ENCODE measurements at places on chromosomes 5 and 9. TPM values are rescaled to one million over a fixed set of nuclear protein-coding genes. Genes with fewer than 3 reads are reported as not detected.
A peak's percentile ranks its signal among the peaks of the same experiment; 100 is the strongest.

DNA sequence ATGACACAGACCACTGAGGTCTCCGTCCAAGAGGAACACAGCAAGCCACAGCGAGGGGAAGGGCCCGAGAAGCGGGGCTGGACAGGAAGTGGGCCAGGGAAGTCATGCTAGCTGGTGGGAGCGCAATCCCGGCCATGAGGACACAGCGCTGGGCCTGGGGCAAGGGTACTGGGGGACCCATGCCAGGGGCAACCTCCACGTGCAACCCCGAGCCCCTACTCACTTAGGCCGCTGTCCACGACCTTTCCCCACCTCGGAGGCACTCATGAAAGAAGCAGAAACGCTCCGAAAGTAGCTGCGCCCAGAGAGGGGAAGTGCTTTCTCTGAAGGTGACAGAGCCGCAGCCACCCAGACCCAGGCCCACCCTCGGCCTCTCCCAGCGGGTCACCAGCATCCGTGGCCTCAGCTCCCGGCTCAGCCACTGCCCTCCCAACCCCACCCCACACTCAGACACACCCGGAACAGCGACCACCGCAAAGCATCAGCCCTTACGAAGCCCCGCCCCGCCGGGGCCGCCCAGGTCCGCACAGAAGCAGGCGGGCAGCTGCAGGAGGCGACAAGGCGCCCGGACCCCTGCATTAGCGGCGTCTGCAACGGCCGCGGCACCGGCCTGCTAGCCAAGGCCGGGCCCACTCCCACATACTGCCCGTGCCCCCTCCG is 782 bp downstream of the BICD2 start:
- no peak for DNase-seq

GRCh38 chr5:102856389-102856777 is 101.3 kb downstream of the PAM start:
- DNase-seq = no peak

GRCh38 chr5:149018909-149019443 is 43.9 kb downstream of the SH3TC2 start:
- DNase-seq = peak; percentile 27

GRCh38 chr5:150301901-150302300 is 804 bp downstream of the ARSI start:
- DNase-seq = no peak

GRCh38 chr9:131018621-131019020 is 9.6 kb downstream of the LAMC3 start:
- DNase-seq = no peak

DNA sequence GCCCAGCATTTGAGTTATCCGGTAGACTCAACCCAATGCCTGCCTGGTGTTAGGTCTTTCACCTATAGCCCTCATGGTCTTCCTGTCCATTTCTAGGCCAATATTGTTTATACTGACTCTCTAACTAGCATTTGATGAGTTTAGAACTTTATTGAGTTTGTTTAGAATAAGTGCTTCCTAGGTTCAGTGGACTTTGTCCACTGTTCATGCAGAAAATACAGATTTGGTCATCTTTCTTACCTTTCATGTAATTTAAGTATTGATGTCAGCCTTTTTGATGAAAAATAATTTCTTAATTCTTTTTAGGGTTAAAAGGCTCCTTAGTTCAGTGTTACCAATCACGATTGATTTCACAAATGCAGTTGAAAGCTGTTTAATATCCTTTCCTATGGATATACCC is 22.0 kb downstream of the CYSTM1 start:
- no peak for DNase-seq

DNA sequence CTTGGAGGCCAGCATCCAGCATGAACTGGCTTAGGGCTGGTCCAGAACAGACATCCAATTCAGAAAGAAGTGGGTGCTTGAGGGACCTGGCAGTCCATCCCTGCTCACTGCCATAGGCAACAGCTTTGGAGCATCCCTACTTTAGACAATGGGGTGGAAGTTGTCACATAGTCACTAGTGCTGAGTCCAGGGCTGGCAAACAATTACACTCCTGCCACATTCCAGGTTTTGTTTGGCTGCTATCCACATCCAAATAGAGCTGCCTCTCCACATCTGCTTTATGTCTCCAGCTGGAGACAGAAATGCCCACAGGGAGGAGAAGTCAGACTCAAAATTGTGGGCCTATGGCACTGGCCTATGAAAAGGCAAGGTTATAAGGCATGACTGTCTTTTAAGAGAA is 7.0 kb downstream of the FSTL4 start:
- no peak for DNase-seq

DNA sequence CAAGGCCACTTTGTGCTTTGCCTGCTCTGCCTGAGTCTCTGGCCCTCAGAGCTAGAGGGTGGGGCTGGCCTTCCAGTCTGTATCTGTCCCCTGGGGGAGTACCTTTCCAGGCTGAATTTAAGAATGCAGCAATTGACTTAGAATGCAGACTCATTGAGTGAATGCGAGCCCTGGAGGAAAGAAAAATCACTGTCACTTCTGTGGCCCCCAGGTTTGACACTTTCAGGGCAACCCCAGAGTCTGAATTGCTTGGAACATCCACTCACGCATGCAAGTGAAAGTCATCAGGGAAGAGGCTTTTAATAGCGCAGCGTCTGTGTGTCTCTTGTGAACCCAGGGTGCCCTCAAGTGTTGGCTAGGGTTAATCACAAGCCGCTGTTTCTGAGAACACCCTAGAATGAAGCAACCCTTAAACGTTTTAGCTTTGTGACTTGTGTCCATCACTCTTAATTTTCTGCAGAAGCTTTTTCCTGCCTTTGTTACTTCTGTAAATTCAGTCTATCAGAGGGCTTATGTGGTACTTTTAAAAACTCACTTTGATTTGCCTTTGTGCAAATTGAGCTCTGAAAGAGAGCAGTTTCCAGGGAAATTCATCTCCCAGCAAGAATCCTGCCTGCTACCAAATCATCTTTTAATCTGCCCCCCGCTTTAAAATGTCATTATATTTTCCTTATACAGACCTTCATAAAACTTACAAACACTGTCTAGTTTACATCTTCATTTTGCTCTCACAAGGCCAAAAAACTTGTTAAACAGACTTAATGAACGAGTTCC is 146.8 kb upstream of the IQGAP2 start:
- DNase-seq = peak; percentile 67

DNA sequence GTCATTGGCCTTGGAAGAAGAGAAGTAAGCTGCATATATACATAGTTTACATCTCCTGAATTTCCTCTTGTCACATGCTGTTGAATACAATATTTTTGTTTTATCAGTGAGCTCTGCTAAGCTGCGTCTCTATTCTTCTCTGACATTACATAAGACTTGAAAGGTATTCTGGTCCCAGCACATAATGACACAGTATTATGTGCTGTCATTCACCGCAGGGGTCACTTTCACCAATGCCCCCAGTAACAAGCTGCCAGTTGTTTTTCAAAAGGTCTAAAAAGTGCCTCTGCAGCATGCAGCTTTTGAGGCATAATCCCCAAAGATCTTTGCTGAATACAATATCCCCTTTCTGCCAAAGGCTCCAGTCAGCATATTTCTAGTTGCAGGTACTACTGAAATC is 349.0 kb upstream of the FAM174A start:
- DNase-seq = no peak

- no peak for DNase-seq
These were observed 20.8 kb upstream of the CTNNA1 start for GRCh38 chr5:138732466-138732865.

DNA sequence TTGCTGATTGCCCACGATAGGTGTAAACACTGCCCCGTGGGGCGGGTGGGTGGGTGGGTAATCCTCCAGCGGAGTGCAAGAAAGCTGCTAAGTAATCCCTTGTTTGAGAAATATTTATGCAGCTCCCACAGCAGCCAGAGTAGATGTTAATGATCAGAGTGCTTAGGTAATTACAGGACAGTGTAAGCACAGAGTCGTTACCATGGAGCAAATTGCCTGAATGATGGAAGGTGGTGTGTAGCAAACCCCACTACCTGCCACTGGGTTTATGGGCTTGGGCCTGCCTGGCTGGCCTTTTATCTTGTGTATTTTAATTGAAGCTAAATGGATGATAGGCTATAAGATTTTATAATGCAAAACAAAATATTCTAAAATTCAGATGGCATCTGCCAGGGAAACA is 110.0 kb downstream of the COL5A1 start:
- DNase-seq = no peak

GRCh38 chr9:96057155-96057554 is 181.7 kb downstream of the ERCC6L2 start:
- no peak for DNase-seq

GRCh38 chr9:82356871-82357270 is 368.3 kb downstream of the SPATA31D1 start:
- no peak for DNase-seq

- DNase-seq = no peak
These were observed 9.7 kb downstream of the RGMB start for GRCh38 chr5:98783051-98783649.

GRCh38 chr5:159971931-159972461 is 36.9 kb upstream of the TTC1 start:
- no peak for DNase-seq

DNA sequence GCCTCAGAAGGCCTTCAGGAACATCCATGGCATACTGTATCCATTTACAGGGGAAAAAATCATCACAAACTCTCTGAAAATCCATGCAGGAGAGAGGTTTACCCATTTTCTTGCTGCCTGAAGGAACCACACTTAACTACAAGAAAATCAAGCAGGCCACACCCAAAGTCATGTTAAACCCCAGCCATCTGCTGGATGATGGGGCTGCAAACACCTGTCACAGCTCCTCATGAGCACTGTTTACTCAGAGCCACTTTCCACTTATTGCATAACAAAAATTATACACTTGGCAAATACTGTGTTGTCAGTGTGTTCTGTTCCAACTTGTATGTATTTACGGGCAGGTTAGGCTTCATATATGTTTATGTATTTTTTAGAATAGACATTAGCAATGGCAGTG is 35.8 kb downstream of the PPIC start:
- no peak for DNase-seq

GRCh38 chr5:40660751-40661150 is 19.0 kb upstream of the PTGER4 start:
- no peak for DNase-seq

DNA sequence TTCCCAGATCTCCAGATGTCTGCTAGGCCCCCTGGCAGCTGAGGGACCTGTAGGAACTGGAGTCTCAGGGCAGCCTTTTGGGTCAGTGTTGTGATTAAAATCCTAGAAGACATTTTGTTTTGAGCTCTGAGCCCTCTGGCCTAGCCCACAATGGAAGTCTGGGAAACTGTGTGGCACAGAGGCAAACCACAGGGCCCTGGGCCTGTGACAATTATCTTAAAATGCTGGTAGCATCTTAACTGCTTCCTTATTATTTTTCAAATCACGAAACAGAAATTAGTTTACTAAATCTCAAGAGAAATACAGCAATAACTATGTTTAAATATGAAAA is 125.5 kb downstream of the STARD4 start:
- no peak for DNase-seq

DNA sequence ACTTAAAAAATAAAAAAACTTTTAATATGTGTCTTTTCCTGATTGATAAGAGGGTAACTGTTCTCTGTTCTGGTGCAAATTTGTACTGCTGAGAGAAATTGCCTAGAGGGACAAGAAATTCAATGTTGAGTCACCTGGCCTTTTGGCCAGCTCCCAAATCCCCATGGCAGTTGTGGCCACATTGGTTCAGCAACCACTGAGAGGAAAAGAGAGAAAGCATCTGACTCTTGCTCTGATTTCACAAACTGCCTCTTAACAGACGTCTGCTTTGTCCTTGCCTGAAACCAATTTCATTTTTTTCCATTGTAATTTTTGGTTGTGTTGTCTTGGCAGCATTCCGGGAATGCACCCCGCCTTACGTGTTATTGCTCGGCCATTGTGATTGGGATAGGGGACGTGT is 42.4 kb downstream of the NTRK2 start:
- DNase-seq = peak; percentile 91

DNA sequence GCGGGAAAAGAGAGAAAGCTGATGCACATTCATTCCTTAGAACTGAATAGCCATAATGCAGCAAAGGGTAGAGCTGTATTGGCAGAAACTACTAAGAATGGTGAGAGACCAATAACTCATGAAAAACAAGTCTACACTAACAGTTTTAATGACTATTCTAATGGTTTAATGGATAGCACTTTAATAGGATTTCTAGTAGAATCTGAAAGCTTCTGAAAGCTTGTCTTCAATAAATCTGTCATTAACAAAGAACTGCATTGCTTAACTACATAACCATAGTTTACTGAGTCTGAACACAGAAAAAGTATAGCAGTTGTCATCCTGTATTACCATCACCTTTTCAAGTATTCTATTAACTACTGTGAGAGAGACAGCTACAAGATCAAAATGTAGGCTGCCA is 617.8 kb upstream of the DMAC1 start:
- no peak for DNase-seq

- DNase-seq = no peak
These were observed 38.6 kb downstream of the CAPSL start for GRCh38 chr5:35899800-35900199.

DNA sequence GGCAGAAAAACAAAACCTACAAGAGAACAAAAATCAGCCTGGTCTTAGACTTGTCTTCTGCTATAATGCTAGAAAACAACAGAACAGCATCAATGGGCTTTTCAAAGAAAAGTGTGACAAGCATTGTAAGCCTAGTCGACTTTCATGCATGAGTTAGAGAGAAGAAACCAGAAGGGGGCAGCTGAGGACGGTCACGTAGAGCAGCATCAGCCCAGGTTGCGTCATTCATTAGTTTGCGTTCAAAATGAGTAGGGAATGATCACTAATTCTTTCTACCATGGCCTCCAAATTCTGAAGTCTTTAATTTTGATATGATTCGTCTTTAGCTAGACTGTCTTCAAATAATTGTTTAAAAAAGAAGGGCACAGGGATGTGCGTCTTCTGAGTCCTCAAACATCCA is 4.7 kb upstream of the ISCA1 start:
- DNase-seq = peak; percentile 39

DNA sequence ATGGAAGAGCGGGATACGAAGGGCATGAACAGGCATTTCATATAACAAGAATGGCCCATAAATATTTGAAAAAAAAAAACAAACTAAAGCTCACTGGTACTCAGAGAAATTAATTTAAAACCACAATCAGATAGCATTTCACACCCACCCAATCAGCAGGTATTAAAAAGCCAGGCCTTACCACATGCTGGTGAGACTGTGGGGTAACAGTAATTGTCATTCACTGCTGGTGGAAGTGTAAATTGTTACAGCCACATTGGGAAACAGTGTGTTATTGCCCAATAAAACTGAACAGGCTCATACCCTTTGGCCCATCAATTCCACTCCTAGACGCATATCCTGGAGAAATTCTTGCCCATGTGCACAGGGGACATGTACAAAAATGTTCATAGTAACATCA is 66.0 kb downstream of the PLAC8L1 start:
- DNase-seq = no peak

GRCh38 chr5:39661026-39661779 is 236.4 kb upstream of the DAB2 start:
- DNase-seq = no peak

DNA sequence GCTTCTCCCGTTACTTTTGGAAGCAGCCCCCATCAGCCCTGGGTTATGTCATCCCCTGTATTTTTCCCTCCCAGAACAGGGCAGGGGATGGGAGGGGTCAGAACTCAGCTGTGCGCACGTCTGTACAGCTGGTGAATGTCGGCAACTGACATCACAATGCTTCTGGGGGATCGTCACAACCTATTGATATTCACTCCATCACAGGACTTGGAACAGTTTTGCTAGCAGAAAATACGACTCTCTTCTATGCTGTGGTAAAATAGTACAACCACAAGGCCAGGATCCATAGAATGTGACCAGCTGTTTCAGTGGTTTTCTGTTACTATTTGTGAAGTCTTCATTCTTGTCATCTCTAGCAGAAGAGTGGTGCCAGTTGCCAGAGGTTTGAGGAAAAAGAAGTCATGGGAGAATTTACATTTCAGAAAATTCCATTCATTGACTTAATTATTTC is 77.1 kb upstream of the KLF4 start:
- DNase-seq = no peak

Gene C5orf52
- total RNA-seq = not detected

Gene SLCO4C1
- total RNA-seq = not detected

Gene PCA3
- total RNA-seq = not detected

Gene FST
- total RNA-seq = 13.6 TPM

Measured in H4 (cell line).